Fibroblast of skin of left biceps (primary cell): ENCODE measurements at places on chromosomes 2 and 18.

DNA sequence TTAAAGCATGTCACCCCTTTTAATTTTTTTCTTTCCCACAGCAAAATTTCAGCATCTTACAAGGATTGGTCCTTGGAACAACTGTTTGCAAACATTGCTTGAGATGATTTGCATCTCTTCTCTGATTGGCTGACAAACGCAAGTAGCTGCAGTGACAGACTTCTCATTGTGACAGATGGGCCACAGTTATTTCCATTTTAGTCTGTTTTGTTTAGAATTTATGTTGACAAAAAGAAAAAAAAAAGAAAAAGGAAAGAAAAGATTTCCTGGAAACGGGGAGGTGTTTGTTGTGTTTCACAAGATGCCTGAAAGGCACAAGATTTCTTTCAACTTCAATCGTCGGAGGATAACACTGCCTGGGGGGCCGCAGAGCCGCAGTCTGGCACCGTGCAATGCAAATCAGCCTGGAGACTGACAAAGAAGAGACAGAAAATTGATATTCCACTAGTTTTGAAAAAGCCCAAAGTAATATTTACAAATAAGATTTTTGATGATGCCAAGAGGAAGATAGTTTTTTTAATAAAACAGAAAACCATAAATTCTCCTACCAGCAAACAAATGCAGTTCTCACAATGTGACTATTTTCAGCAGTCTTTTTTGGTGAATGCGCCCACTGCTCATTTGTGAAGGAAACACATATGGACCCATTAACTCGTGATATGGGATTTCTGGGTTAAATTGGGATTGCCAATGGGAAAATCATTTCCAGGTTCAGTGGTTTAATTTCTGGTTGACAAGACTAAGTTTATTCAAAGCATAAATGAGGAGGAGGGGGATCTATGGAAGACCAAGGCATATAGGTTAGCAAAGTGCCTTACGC, 296.2 kb upstream of the SMIM21 start:
- no peak for DNase-seq

DNA sequence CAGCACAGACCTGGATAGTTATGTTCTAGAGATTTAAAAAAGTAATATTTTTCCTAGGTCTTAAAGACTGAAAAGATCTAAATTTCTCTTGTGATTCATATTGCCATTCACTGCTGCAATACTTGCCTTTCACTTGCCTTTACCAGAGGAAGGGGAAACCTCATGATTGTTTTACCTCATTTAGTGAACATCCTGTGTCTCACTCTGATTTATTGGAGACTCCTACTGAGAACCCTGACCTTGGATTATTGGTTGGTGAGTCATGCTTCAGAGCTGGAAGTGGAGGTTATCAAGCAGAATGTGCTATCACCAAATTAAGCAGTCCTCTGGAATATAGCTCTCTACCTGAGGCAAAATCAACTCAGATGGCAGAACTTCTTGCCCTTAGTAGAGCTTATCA, 500.5 kb downstream of the TSN start:
- DNase-seq = no peak

- peak; percentile 90 for DNase-seq
Measured at GRCh38 chr18:25005541-25006403, 346.2 kb downstream of the ZNF521 start.

- no peak for DNase-seq
Measured at GRCh38 chr18:12679183-12679786, 21.4 kb upstream of the SPIRE1 start.

GRCh38 chr18:63312019-63312409, 7.6 kb downstream of the BCL2 start:
- no peak for DNase-seq

DNA sequence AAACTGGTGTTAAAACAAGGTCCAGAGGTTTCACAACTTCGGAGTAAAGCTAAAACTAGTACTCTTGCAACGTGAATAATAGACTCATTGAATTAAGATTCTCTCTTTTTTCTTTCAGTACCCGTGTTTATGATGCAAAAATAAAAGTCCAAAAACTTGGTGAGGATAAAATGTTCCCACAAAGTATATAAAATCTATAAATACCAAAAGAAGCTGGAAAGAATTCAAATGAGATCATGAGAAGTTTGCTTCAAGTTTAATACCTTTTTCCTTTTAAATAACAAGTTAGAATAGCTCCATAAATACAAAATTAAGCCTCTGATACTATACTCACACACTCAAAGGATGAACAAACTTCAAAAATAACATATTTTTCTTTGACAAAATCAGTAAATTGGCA, 34.0 kb downstream of the METTL4 start:
- DNase-seq = no peak

- DNase-seq = peak; percentile 45
Measured at GRCh38 chr2:70977605-70978205, 725 bp upstream of the ANKRD53 start.

- no peak for DNase-seq
Measured at GRCh38 chr2:19346983-19347618, 11.3 kb downstream of the OSR1 start.

DNA sequence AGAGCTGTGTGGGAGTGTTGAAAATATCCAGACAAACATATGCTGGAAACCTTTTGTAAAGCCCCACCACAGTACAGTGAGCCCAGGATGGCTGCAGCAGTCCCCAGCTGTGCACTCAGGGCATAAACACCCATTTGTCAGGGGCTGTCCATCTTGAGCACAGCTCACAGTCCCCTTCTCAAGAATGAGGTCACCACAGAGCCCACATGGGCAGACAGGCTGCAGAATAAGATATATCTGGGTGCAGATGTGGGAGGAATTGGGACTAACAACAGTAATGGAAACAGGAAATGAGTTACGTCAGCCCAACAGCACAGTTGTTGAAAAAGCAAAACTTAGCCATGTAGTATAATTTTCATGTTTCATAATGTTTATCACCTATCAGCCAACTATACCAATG, 219.6 kb downstream of the ETAA1 start:
- DNase-seq = no peak

- no peak for DNase-seq
Measured at GRCh38 chr2:131046918-131047652, 46.2 kb downstream of the FAM168B start.

DNA sequence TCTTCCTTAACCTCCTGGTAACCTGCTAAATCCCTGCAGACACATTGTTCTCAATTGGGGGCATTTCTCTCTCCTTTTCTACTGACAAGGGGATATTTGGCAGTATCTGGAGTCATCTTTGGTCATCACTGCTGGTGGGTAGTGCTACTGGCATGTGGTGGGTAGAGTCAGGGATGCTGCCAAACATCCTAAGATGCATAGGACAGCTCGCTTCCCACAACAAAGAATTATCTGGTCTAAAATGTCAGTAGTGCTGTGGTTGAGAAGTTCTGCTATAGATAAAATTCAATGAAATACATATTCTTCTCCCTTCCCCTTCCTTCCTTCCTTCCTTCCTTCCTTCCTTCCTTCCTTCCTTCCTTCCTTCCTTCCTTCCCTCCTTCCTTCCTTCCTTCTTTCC, 18.7 kb upstream of the LHCGR start:
- no peak for DNase-seq

DNA sequence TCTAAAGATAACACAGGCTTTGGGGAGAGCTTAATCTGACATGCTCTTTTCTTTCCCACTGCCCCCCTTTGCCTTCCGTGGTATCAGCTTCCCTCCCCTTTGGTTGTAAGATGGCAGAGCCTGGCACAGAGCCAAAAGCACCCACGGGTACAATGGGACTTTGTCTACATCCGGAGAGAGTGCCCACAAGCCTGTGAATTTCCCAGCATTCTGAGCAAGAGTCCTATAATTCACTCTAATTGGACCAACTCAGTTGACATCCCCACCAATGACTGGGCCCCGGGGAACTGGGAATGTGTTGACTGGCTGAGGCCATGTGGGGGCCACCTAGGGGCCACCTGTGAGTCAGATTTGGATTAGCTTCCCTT, 20.1 kb upstream of the C2orf72 start:
- no peak for DNase-seq

DNA sequence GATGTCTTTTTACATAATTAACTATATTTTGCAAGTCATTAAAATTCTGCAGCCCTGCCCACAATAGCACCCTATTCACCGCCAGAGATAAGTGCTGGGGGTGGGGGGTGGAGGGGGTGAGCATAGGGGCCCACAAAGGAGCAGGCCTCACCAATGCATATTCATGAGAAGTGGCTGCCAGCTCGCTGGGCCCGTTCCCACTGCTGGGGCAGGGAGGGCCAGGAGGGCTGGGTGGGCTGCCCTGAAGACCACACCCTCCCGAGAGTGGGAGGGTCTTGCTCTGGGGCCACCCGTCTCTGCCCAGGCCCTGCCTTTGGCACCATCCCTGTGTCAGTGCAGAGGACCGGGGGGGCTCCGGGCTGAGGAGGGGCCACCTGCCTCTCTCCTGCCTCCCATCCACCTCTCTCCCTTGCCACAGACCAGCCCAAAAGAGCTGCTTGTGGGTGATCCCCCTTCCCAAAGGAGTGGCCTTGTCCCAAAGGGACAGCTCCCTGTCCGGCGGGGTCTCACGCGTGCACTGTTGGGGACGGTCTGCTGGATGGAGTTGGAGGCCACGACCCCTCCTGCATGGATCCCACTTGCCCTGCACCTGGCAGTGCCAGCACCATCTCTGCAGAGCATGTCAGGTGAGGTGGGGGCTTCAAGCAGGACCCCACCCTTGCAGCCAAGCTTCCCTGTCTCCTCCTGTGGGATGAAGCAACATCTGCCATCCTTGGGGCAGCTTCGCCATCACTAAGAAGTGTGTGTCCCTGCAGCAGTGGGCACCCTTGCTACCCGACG, 138.8 kb upstream of the GPC1 start:
- no peak for DNase-seq

DNA sequence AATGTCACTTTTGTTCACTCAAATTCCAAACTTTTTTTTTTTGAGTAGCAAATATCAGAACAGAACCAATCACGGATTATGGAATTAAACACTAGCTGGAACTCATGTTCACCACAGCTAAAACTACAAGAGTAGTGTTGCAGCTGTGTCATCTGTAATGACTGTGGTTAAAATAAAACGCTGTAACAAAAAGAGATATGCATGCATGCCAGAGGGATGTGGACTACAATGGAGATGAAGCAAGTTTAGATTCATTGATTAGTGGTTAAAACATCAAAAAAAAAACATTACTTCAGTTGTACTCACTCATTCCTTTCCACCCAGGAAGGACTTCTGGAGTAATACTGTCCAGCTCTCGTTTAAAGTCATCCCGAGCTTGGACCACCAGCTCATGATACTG, 37.0 kb downstream of the IMMT start:
- no peak for DNase-seq

- DNase-seq = no peak
Measured at GRCh38 chr18:58454406-58455061, 174.4 kb downstream of the ALPK2 start.

DNA sequence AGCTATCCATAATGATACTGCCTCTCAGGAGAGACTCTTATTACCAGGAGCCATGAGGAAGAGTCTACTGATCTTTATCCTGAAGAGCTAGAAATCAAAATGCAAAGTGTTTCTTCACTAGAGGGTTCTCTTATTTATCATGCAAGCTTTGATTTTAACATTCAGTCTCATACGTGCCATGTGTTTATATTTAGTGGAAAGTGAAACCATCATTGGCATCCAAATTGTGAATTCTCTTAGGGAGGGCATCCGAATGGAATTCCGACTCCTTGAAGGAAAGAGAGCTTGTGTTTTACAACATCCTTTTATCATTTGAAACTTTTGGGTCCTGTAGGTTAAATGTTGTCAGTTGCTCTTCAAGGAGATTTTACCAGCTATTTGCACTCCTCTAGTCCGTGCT, 170.4 kb upstream of the SESTD1 start:
- DNase-seq = no peak

GRCh38 chr2:150607390-150607811, 119.9 kb upstream of the RND3 start:
- DNase-seq = no peak

- no peak for DNase-seq
Measured at GRCh38 chr18:35289727-35290093, 319 bp downstream of the ZSCAN30 start.

DNA sequence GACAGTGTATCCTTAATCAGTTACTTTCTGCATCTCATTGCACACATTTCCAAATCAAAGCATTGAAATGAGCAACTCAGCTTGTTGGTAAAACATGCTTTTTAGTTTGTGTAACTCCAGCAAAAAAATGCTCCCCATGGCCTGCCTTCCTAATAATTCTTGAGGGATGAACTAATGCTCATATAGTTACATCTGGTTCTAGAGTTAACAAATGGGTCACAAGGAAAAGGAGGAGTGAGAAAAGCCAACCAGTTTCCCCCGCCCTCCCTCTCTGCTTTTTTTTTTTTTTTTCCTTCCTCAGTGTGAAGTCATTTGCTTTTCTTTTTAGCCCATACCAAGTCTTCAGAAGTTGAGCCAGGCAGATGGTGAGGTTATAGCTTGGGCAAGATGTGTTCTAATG, 231.7 kb downstream of the MTX2 start:
- peak; percentile 91 for DNase-seq

GRCh38 chr2:7044253-7045250, 127.3 kb downstream of the RNF144A start:
- DNase-seq = no peak

- DNase-seq = no peak
Measured at GRCh38 chr2:69163109-69163508, 150.1 kb downstream of the ANTXR1 start.

DNA sequence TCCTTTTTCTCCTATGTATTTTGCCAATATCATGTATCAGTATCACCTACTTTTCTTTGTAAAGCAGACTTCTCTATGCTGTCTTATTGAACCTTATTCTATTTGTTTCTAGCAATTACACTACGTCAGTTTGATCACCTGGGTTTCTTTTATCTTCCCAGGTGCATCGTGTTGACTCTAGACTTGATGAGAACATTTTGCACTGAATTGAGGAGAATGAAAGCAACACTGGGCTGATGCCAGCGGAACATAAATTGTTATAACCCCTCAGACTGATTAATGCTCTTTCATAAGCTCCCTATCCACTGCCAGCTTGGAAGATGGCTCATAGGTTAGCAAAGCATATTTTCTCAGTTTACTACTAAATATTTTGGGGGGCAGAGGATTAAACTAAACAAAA, 140.6 kb downstream of the EPHA4 start:
- DNase-seq = no peak
